Caco-2 (cell line): ENCODE measurements at places on chromosomes 7 and 10. TPM values are rescaled to one million over a fixed set of nuclear protein-coding genes. Genes with fewer than 3 reads are reported as not detected.

DNA sequence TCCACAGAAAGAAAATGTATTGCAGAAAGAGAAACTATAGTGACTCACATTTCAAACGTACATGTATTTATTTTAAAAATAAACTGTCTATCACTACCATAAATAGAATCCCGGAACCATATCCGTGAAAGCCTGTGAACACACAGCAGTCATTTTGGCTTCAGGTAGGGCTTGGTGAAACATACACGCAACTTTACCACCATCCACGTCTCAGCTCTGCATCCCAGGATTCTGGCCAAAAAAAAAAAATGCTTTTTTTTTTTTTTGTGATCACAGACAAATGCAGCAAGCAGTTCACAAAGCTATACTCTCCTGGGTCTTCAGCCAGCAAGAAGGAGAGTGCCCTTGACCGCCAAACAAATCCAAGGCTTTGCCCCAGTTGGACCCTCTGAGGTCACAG, 56.8 kb upstream of the OCM2 start:
- no peak for DNase-seq

DNA sequence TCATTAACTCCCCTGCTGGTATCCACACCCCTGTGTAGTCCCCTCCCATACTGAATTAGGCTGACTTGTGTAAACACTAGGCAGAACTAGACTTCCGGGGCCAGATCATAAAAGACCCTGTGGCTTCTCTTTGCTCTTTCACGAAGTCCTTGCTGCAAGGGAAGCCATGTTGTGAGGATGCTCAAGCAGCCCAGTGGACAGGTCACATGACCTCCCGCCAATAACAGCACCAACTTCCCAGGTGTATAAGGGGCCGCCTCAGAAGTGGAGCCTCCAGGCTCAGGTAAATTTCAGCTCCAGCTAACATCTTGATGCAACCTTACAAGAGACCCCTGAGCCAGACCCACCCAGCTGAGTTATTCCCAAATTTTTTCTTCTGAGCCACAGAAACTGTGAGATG, 11.3 kb upstream of the FOXK1 start:
- no peak for DNase-seq

- DNase-seq = no peak
Measured at GRCh38 chr7:120684463-120684862, 173.5 kb downstream of the TSPAN12 start.

The HDAC9 gene
- total RNA-seq = 0.27 and 0.81 TPM in 2 replicates

The NFE2L3 gene
- total RNA-seq = 38.4 and 39.2 TPM in 2 replicates
